ENCODE measurements at places on chromosomes 7 and 10. TPM values are rescaled to one million over a fixed set of nuclear protein-coding genes. Genes with fewer than 3 reads are reported as not detected.

GRCh38 chr10:79130846-79131245 lies 62.1 kb downstream of the ZMIZ1 start:
- ATAC-seq: no peak

GRCh38 chr10:810351-810846 lies 120.9 kb upstream of the DIP2C start:
- ATAC-seq: no peak

- no peak for ATAC-seq
These were observed 82.3 kb downstream of the LRGUK start for GRCh38 chr7:134209322-134210015.

DNA sequence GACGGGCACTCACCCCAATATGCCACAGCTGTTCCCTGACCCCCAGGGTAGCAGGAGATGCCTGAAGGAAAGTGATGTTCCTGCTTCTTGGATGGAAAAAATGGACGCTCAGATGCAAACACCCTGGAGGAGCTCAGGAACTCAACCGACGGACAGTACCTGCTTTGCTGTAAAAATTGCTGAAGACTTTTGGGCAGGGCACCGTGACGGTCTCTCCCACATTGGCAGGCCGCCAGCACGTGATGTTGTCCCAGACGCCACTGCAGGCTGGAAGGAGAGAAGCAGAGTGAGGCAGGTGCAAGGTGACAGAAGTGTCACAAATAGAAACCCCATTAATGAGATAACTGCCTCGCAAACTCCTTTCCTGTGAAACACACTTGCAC lies 35.0 kb downstream of the VIPR2 start:
- ATAC-seq: no peak

DNA sequence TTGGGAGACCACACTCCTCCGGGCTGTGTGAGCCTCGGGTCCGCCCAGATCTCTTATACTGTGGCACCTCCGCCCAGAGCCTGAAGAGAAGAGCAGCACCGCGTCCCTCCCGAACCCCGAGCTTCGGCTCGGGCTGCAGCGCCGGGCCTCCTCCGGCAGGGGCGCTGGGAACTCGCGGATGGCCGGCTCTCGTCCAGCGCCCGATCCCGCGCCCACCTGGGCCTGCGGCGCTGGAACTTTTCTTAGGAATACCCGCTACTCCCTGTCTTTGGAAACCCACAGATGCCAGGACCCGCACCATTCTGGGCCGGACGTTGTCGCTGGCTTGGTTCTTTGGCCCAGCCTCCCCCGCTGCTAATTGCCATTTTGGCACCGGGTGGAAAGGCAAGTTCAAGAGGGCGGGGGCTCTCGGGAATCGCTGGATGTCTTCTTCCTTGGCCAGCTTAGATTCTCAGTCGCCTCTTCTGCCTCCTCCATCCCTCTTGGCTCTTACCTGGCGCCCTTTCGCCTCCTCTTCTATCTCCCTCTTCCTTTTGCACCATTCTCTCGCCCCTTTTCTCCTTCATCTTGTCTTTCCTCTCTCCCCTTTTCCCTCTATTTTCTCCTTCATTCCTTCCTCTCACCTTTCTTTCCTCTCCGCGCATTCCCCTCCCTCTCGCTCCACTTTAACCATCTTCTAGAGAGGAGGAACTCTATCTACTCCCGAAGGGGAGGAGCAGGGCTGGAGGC lies 2.1 kb upstream of the SORCS3 start:
- no peak for ATAC-seq

GRCh38 chr7:17244786-17245185 lies 53.7 kb upstream of the AHR start:
- no peak for ATAC-seq

DNA sequence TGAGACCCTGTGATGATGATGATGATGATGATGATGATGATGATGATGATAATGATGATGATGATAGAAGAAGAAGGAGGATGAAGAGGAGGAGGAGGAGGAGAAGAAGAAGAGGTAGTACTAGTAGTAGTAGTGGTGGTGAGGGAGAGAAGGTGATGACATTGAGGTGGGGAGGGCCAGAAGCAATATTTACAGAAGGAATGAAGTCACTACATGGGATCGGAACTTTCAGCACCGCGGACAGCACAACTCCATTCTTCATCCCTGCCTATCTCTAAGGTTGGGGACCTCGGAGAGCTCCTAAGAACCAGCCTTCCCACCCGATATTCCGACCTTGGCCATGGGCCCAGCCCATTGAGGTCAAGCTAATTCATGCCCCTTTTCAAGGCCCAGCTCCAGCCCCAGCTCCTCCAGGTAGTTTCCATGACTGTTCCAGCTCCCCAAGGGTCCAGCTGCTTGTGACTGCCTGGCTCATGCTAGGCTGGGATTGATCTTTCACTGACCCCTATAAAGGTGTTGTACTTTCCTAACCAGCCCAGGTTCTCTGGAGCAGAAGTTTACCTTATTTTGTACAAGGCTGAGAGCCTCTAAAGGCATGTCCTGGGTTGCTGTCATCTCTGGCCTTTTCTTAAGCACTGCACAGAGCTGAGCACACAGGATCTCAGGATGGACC lies 10.3 kb downstream of the CRHR2 start:
- ATAC-seq: no peak

The HABP2 gene
- not detected for total RNA-seq

The INA gene
- total RNA-seq: 0.65 TPM

The OR2AE1 gene
- total RNA-seq: 0.82 TPM

Measured in activated T-helper 17 cell treated with anti-CD3 and anti-CD28 coated beads, Interleukin-2, amount 50 U/mL, for 72 hours (primary cell).